ENCODE measurements at places on chromosomes 7 and 10. TPM values are rescaled to one million over a fixed set of nuclear protein-coding genes. Genes with fewer than 3 reads are reported as not detected.

CRTAC1 gene
- total RNA-seq, result not detected

CALCR gene
- total RNA-seq, result not detected

- no peak overlapping the region for H3K4me3 ChIP-seq
- no peaks in the 10 kb centered on the region for H3K4me1 ChIP-seq
- peaks cover 22% of the 10 kb centered on the region for H3K27me3 ChIP-seq
- no peak for DNase-seq
- no peak overlapping the region for H3K27ac ChIP-seq
Measured at GRCh38 chr10:23150091-23150490, 42.0 kb upstream of the PTF1A start.

DNA sequence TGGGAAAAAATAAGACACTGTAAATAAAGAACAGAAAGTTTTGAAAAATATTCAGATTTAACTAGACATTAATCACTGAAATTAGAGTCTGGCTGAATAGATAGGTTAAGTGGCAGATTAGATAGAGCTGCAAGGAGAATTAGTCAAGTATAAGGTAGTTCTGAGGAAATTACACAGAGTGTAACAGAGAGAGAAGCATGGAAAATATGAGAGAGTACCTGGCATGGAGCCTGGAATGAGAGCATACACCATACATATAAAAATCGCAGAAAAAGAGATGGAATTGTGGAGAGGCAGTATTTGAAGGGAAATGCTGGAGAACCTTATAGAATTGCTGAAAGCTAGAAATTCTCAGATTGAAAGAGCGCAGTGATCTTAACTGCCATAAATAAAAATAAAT is 46.9 kb downstream of the ZNRF2 start:
- H3K4me1 ChIP-seq, result peaks cover 6% of the 10 kb centered on the region
- no peak overlapping the region for H3K4me3 ChIP-seq
- DNase-seq, result no peak
- H3K27me3 ChIP-seq, result no peaks in the 10 kb centered on the region
- H3K36me3 ChIP-seq, result peaks cover 2% of the 10 kb centered on the region

DNA sequence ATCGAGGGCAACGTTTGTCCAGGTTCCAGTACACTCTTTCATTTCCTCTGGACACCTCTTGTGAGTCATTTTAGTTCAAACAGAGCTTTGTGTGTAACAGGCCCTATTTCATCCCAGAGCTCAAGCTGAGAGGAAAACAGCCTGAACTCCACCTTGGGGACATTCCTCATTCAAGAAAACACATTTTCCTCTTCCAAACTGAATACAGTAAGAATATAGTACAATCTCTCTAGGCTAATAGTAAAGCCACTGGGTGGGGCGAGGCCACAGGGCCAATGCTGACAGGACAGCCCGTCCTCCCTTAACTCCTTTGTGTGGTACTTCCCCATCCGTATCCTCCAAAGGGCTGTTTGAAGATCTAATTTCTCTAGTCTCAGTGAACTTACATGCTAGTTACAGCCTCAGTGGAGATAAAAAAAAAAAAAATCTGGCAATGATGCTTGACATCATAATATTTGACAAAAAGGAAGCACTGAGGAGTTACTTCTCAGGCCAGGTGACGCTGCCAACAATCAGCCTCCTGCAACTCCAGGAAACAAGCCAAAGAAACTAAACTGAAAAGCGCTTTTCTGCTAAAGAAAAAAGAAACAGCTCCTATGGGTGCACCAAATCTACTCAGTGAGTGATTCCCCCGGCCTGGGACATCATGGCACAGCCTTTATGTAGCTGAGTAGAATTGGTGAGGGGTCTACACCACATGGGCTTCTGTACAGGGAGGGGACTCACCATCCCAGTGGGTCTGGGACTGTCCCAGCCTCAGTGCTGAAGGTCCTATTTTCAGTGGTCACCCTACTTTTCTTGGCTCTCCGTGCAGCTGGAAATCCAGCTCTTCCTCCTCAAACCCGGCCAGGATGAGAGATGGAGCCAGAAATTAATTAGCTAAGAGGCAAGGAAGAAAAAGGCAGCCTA is 238.2 kb upstream of the NEBL start:
- H3K4me3 ChIP-seq, result no peak overlapping the region
- no peak for DNase-seq
- no peak overlapping the region for H3K27ac ChIP-seq
- no peaks in the 10 kb centered on the region for H3K4me1 ChIP-seq
- peaks cover 8% of the 10 kb centered on the region for H3K27me3 ChIP-seq

Measured in T-cell (primary cell).